ENCODE measurements at places on chromosomes 3 and 15.

- no peak for DNase-seq
Measured at GRCh38 chr15:40302288-40302886, 5.3 kb downstream of the PLCB2 start.

DNA sequence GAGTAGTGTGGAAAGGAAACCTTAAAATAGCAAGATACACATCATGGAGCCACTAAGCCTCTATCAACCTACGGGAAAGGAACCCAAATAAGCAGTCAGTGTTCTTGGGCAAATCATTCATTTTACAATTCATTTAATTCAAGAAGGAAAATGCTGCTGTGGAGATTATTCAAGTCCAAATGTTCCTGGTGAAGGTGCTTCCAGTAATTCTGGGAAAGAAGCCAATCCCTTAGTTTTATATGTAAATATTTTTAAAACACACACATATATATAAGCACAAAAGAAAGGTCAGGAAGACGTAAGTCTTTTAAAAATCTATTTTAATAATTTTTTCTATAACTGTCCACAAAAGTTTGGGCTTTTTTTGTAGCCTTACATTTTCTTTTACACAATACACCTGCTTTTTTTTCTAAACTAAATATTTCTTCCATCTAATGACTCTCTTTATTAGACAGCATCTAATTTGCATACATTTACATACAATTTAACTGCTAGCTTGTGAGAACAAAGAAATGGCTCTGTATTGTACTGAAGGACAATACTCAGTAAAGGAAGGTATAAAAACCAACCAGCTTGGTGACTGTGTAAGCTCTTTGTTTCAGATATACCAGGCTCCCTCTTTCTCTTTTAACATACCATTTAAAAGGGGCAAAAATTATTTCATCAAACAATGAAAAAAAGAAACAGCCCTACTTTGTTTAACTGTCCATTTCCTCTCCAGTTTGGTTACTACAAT, 269.5 kb downstream of the ZBTB20 start:
- peak; percentile 35 for DNase-seq

DNA sequence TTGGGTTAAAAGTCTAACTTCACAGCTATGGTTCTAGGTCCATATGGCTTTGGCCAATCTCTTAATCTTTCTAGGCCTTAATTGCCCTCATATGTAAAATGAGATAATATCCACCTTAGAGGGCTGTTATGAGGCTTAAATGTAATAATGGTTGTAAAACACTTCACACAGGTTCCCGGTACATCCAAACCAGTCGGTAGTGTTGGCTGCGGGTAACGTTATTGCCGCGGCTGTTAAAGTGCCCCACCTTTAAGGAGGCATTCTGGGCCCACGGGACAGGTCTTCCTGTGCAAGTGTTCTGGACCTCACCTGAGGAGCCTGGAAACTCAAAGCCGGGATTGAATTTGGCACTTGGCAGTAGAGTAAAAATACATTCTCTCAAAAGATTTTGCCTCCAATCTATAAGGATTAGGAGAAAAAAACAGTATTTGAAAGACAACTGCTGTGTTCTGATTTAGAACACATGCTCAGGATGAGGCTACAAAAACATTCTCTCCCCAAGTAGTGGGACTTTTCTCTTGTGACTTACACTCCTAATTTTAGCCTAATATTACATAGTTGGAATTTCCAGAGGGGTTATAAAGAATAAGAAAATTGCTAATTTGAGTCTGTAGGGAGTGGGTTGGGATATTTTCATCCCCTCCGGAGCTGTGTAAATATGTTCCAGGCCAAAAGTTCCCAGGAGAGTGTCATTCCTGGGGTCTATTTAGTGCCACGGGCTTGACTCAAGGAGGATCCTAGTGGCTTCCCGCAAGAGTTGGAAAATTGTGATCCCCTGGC, 44.9 kb upstream of the TSEN2 start:
- DNase-seq, result no peak

GRCh38 chr3:75294124-75294523, 370.0 kb upstream of the FRG2C start:
- no peak for DNase-seq

DNA sequence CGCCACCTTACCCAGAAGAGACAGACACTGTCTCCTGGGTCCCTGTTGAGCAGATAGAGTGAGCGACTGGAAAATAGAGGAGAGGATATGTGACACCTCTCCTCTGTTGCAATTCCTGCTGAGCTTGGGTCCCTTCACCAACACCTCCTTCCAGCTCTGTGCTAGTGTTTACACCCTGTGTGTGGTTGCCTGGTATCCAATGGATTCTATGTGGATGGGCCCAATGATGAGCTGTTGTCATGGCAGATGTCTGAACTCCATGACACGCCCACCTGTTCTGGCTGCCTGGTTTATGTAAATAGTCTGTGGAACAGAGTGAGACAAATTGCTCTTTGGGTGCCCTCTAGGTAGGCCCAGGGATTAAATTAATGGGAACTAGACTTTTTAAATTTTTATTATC, 23.7 kb downstream of the RBM5 start:
- no peak for DNase-seq

DNA sequence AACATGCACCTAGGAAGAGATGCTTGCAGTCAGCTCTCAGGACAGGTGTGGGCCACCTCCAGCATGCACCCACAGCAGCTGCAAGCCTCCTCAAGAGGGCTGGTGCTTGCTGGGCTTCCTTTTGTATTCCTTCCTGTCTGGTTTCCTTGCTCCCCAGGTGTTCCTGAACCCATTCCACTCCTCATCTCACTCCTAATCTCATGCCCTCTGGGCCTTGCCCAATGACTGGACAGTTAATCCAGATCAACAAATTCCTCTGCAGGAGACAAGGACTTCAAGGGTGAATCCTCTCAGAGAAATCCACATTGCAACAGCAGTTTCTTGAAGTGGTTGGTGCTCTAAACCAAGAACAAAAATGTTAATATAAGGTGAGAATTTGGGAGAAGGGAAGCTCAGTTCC, 30.7 kb downstream of the RASGRP1 start:
- DNase-seq, result no peak

- DNase-seq, result no peak
Measured at GRCh38 chr15:39538936-39539335, 41.9 kb upstream of the THBS1 start.

DNA sequence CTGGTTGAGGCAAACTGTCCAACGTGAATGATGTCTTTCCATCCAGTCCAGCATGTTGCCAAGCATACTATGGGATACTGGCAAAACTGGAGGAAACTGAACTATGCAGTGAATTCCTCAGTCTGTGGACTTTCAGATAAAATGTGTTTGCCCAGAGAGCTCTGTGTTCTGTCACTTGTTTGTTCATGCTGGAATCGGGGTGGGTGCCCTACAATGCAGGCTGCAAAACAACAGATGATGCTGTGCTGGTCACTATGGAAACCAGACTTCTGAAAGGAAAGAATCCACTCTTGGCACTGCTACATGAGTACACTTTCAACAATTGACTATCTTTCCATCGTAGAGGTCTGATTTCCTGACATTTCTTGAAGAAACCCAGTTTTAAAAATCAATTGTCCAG, 272.5 kb upstream of the ARHGEF26 start:
- peak; percentile 46 for DNase-seq

- no peak for DNase-seq
Measured at GRCh38 chr3:60953351-60953750, 297.9 kb downstream of the FHIT start.

DNA sequence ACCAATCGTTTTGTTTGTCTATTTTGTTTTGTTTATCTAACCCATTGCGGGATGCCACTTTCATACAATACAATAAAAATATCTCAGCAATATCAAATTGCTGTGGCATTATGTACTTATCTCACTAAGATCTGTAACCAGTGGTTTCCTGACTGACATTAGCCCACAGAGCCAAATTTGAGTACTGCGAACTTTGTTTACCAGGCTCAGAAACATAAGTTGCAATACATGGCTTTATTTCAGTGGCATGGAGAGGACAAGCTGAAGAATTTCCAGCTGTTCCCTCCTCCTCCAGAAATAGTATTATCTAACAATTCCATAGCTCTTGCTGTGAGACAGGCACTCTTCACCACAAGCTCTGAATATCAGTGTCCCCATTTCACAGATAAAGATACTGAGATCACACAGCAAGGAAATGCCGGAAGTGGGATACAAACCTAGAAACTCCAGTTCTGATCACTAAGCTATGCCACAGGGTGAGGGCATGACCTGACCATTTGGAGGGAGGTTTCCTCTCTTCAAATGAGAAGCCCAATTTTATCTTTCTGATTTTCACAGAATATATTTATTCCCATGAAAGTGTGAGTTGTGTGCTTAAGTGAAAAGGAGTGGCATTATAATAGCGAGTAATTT, 469.9 kb upstream of the CBLB start:
- DNase-seq, result no peak

DNA sequence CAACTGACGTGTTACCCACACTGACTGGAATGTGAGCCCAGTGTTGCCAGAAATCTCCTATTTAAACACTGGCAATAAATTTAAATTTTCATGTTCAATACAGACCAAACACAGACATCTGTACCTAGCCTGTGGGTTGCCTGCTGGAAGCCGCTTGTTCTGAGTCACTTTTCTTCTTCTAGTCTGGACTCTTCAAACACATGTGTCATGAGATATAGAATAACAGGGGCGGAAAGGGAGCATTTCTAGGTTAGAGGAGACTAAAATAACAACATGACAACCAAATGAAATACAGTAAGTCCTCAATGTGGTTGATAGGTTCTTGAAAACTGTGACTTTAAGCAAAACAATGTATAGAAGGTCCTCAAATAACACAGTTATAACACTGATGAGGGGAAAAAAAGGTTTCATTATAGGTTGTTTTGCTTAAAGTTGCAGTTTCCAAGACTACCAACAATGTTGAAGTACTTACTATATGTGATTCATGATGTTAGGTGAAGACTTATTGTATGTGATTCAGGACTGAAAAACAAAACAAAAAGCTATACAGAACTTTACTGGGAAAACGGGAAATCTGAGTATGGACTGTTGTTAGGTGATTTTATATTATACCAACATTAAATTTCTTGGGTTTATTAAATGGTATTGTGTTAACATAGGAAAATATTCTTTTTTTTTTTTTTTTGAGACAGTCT, 63.1 kb downstream of the PRKAR2A start:
- DNase-seq, result no peak

DNA sequence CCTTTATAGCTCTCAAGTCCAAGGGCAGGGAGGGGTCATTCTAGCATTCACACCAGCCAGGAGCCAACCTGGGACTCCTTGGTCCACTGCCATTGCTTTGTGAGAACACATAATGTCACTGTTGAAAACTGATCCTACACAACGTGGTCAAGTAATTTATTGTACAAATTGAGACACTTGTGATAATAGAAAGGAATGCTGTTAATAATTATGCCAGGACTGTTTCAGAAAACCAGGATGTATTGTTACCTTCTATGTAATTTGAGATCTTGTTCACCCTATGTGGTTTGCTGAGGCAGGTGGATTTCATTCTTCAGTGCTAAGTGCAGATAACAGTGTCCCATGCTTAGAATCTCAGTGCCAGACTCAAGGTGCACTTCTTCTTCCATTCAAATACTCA, 33.3 kb downstream of the TMCO5A start:
- DNase-seq, result no peak

DNA sequence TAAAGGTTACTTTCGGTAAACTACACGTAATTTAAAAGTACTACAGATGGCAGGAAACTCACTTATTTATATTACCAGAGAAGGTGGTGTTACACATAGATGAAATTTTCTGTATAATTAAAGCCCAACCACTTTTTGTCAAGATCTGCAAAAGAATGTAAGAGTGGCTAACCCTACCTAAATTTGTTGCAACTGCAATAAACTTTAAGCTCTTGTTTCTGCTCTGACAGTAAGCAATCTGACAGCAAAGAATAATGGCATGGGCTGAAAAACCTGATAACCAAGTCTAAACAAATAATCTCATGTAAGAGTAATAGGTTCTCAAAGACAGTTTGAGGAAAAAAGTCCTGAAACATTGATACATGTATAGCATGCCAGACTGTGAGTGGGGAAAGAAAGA, 897.3 kb downstream of the TUSC7 start:
- DNase-seq, result no peak

DNA sequence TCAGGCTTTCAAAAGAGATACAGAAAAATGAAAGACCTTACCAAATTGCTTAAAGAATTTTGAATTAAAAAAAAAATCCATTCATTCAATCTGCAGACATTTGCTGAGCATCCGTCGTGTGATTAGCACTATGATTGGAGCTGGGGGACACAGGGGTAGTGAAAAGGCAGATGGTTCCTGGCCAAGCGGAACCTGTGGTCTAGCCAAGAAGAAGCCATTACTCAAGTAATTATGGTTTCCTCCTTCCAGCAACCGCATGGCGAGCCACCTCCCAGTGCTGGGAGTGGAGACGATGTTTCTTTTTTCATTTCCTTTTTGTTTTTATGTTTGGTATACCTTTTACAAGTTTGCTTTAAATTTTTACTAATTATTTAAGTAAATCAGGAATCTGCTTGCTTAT, 140.2 kb downstream of the CACNA2D3 start:
- no peak for DNase-seq

DNA sequence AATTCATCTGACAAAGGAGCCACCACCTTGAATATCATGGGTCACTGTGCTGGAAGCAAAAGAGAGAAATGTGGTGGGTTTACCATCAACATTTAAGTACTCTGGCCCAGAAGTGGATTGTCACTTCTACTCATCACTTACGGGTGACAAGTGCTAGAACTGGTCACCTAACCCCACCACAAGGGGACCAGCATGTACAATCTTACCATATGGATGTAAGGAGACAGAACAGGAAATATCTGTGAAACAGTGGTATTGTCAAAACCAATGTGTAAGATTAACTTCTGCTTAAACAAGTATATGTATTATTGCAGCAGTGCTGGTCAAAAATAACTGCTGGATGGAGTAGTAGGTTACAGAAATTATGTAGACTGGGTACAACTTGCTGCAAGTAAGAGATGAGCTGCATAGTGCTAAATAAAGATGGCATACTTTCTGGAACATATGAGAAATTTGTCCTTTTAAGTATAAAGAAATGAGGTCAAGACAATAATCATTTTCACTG, 171.8 kb downstream of the POTEB3 start:
- DNase-seq, result no peak

DNA sequence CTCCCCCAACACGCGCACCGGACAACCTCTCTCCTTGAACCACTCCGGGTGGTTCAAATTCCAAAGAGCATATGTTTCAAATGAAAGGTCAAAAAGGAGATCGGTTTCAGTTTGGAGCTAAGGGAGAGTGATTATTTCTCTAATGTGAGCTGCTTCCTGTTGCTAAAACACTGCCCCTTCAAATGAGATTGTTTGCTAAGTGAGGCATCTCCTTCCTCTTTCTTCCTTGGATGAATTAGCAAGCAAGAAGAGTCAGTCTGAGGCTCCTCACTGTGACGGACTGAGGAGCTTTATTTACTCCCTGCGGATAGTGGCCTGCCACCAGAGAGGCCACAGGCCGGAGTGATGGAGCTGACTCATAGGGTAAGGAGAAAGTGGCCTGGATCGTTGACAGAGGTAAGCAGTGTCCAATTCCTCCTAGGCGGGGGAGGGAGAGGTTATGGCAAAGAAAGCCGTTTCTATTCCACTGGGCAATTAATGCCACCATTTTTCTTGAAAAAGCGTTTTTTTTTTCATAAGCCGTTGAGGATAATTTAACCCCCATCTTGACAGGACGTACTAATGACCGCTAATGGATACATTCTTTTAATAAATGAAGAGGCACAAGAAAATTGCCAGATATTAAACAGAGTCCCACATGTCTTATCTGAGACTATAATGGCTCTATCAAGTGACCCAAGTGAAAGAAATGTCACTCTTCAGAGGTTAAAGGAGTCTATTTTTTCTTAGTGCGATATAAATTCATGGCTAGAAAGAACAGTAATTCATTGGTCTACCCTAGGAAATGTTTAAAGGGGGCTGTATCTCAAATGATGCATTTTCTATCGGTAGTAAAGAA, 167.0 kb upstream of the ANKRD28 start:
- no peak for DNase-seq

Measured in COR-L47 (cell line).